Thoracic aorta (tissue), 2 donors: ENCODE measurements at places on chromosomes 7 and 10.

GRCh38 chr10:58775960-58776567 is 263.4 kb downstream of the BICC1 start:
- H3K27me3 ChIP-seq: no peaks in the 10 kb centered on the region
- no peak for DNase-seq

GRCh38 chr10:130425169-130425568 is 289.0 kb downstream of the GLRX3 start:
- no peaks in the 10 kb centered on the region for H3K4me1 ChIP-seq
- H3K36me3 ChIP-seq: no peaks in the 10 kb centered on the region
- no peak overlapping the region for H3K4me3 ChIP-seq
- no peak for DNase-seq
- H3K27ac ChIP-seq: no peak overlapping the region

DNA sequence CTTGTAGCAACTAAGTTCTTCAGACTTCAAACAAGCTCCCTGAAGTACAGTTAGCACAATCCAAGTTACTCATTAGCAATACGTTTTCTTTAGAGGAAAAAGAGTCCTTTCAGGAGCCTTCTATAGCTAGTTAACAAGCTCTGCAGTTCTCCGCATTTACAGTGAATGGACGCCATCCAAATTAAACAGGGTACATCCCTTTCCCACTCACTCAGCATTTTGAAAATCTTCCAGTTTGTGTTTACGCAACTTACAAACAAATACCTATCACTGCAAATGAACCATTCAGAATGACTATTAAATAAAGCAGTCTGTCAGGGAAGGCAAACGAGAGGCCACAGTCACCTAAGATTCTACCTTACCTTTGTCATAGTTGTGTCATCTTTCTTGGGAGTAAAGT is 84.5 kb downstream of the RNF32 start:
- H3K4me1 ChIP-seq: no peaks in the 10 kb centered on the region
- DNase-seq: no peak
- no peak overlapping the region for H3K27ac ChIP-seq
- no peaks in the 10 kb centered on the region for H3K27me3 ChIP-seq

DNA sequence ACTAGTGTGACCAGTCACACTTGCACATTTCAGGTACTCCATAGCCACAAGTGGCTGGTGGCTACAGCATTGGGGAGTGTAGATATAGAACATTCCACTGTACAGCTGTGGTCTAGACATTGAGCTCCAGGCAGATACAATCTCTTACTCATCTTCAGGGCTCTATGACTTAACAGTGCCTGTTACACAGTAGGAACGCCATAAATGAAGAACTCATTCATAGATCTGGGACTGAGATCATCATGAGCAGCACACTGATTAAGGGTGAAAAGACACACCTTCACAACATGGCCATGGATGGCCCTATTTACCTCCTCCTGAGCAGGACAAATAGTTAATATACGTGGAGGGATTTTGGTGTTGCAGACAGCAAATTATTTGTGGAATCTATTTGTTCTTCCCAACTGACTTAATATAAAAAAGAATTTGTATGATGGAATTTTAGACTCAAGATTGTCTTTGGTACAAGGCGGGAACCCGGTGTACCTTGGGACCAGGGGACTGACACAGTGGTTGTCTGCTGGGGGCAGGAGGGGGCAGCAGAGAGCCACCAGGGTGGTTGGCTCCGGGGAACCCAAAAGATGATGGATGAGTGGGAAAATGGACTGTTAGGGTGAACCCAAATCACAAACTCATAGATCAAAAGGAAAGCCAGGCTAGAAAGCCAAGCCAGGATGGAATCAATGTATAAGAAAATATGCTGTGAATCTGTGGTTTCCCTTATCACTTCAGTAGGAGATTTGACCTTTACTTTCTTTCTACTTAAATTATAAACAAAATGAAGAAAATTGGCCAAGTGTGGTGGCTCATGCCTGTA is 24.3 kb upstream of the CPA2 start:
- DNase-seq: no peak
- no peak overlapping the region for H3K27ac ChIP-seq
- H3K36me3 ChIP-seq: no peaks in the 10 kb centered on the region
- no peaks in the 10 kb centered on the region for H3K4me1 ChIP-seq
- H3K27me3 ChIP-seq: no peaks in the 10 kb centered on the region
- H3K4me3 ChIP-seq: no peak overlapping the region

DNA sequence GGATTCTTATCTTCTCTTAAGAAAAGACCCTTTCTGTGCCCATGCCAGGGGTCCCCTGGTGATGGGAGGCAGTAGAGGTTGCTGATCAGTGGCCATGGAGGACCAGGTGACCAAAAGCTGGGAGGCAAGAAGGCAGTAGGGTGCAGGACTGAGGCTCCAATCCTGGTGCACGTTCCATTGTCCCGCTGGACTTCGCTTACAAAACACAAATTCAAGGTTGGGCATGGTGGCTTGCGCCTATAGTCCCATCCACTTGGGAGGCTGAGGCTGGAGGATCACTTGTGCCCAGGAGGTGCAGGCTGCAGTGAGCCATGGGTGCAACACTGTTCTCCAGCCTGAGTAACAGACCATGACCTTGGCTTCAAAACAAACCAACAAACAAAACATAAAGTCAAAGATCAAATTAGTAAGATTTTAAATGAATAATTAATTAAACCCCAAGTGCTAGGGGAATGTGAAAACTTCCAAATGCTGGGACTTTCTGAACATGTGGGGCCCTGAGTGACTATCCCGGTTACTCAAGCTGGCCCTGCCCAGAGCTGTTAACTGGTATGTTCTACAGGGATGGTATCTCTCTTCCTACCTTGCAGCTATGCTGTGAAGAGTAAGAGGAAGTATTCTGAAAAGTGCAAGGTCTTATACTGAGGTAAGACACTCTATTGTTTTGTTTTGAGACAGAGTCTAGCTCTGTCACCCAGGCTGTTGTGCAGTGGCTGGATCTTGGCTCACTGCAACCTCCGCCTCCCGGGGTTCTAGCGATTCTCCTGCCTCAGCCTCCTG is 97.6 kb downstream of the LYZL2 start:
- no peaks in the 10 kb centered on the region for H3K36me3 ChIP-seq
- no peak overlapping the region for H3K4me3 ChIP-seq
- DNase-seq: no peak
- H3K27ac ChIP-seq: no peak overlapping the region
- no peaks in the 10 kb centered on the region for H3K4me1 ChIP-seq
- no peaks in the 10 kb centered on the region for H3K27me3 ChIP-seq

DNA sequence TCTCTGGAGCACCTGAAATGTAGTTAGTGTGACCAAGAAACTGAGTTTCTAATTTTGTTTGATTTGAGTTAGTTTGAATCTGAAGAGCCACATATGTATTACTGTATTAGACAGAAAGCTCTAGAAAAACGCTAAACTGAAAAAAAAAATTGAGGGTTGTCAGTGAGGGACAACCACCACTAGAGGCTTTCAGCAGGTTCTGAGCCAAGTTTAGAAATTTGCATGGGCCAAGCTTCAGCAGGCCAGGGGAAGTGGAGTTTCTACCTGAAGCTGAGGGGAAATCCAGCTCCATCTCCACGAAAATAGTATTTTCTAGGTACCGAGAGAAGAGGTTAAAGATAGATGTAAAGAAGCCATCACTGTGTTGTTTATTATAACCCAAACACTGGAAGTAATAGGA is 77.9 kb upstream of the PLXNA4 start:
- H3K36me3 ChIP-seq: no peaks in the 10 kb centered on the region
- H3K27ac ChIP-seq: no peak overlapping the region

- no peaks in the 10 kb centered on the region for H3K36me3 ChIP-seq
- H3K4me1 ChIP-seq: no peaks in the 10 kb centered on the region
- H3K27me3 ChIP-seq: no peaks in the 10 kb centered on the region
- DNase-seq: no peak
- no peak overlapping the region for H3K27ac ChIP-seq
- H3K4me3 ChIP-seq: no peak overlapping the region
Observed at GRCh38 chr10:132351611-132352010, 19.6 kb downstream of the LRRC27 start.

DNA sequence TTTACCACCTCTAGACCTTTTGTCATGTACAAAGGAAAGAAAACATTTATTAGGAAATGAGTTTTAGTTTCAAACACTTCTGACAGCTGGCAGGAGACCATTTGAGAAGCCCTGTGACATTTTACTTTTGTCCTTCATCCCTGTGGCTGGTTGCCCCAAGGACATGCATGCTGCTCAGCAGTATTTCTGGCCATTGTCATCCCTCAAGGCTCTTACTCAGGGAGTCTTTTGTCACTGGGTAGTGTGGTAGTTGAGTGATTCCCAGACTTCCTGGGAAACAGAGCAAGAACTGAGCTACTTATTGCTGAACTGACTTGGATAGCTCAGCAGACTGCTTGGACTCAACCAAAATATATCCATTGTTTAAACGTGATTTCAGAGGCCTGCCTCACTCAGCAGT is 142.8 kb downstream of the LRRC4 start:
- H3K27ac ChIP-seq: no peak overlapping the region
- DNase-seq: no peak
- H3K4me3 ChIP-seq: no peak overlapping the region
- H3K4me1 ChIP-seq: peaks cover 25% of the 10 kb centered on the region
- H3K36me3 ChIP-seq: no peaks in the 10 kb centered on the region

DNA sequence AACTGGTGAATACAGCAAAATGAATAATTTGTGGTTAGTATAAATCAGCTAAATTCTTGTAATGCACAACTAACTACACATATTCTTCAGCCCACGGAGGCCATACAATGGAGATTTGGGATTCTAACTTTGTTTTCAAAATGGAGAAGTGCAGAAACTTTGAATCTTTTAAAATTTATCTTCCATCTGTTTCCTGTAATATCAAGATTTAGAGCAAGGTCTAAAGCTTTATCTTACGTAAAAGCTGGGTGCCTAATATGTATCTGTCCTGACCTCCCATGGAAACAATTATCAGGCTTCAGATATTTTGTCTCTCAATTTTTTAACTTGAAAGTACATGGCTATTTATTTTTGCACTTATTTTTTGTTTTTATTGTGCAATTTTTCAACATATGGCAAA is 5.0 kb upstream of the AHR start:
- H3K36me3 ChIP-seq: no peaks in the 10 kb centered on the region
- no peak for DNase-seq
- H3K4me3 ChIP-seq: no peak overlapping the region
- no peak overlapping the region for H3K27ac ChIP-seq

DNA sequence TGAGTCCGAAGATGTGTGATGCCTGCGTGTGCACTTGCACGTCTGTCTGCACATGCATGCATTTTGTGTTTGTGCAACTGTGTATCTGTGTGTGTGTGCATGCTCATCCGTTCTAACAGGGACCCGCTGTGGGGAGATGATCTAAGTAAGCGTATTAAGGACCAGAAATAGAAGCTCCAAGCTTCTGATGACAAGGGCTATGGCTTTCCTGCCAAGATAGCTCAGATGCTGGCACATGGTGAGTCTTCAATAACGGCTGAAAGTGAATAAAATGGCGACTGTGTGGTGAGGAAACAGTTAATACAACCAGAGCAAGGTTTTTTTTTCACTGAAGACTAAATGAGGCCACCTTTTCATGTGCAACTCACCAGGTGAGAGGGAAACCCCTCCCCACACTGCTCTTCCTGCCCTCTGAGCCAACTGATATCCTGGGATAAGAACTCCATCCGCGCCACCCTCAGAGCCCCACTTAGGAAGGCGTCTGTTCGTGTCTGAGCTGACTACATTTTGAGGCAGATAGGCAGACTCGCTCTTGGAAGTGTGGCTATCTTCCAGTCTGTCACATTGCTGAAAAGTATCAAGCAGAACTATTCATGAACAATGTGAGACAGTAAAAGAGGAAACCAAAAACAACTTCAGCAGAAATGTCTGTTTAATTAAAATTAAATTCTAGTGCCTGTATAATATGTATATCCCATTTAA is 47.4 kb upstream of the TCERG1L start:
- no peak overlapping the region for H3K4me3 ChIP-seq
- no peaks in the 10 kb centered on the region for H3K36me3 ChIP-seq
- no peak for DNase-seq
- no peaks in the 10 kb centered on the region for H3K4me1 ChIP-seq

DNA sequence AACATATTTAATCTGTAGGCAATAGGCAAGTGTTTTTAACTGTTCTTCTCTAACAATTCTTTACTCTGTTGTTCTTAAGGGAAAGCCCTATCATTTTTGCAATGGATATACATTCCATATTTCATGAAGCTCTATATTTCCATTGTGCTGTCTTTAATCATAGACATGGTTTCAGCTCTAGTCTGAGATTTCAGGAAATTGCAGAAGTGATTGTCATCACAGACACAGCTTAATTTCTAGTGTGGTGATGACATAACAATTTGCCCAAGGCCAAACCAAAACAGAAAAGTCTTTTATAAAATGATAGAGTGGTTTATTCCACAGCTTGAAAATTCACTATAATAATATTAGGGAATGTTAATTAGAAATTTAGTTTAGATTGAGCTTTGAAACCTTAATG is 494.1 kb upstream of the SEMA3A start:
- no peaks in the 10 kb centered on the region for H3K27me3 ChIP-seq
- H3K4me3 ChIP-seq: no peak overlapping the region
- H3K36me3 ChIP-seq: no peaks in the 10 kb centered on the region
- no peak for DNase-seq
- H3K27ac ChIP-seq: no peak overlapping the region
- no peaks in the 10 kb centered on the region for H3K4me1 ChIP-seq

DNA sequence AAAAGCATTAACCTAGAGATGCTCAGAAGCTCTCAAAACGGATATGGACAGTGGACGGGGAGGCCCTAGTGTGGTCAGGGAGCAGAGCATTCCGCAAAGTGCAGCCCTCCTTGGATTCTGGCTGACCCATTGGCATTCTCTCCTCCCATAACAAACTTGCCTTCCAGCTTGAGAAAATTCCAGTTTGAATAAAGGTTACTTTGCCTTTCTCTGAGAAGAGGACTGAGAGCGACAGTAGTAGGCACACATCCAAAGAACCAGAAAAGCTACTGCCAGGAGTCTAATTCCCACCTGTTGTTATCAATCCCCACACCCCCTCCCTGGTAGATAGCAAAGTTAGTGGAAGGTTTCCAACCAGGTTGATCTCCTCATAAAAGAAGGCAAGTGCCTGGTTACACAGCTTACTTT is 84.7 kb upstream of the TRIL start:
- H3K4me3 ChIP-seq: no peak overlapping the region
- no peaks in the 10 kb centered on the region for H3K4me1 ChIP-seq
- no peak for DNase-seq
- H3K27ac ChIP-seq: no peak overlapping the region

GRCh38 chr7:132451161-132451560 is 125.1 kb downstream of the PLXNA4 start:
- no peaks in the 10 kb centered on the region for H3K27me3 ChIP-seq
- no peak for DNase-seq
- H3K27ac ChIP-seq: no peak overlapping the region
- no peaks in the 10 kb centered on the region for H3K36me3 ChIP-seq

- H3K4me3 ChIP-seq: no peak overlapping the region
- peaks cover 33% of the 10 kb centered on the region for H3K36me3 ChIP-seq
- H3K27me3 ChIP-seq: no peaks in the 10 kb centered on the region
Observed at GRCh38 chr10:11921800-11922392, 98.7 kb downstream of the PROSER2 start.

GRCh38 chr7:135271255-135271615 is 37.6 kb downstream of the STRA8 start:
- no peak for DNase-seq
- no peak overlapping the region for H3K27ac ChIP-seq
- H3K27me3 ChIP-seq: no peaks in the 10 kb centered on the region
- no peaks in the 10 kb centered on the region for H3K36me3 ChIP-seq
- H3K4me3 ChIP-seq: no peak overlapping the region
